PC-3 (cell line): ENCODE measurements at places on chromosomes 2 and 18. TPM values are rescaled to one million over a fixed set of nuclear protein-coding genes. Genes with fewer than 3 reads are reported as not detected.

ERMN gene
- not detected in 2 replicates for total RNA-seq

PCARE gene
- not detected in 2 replicates for total RNA-seq

CYS1 gene
- 0.12 and 0.15 TPM in 2 replicates for total RNA-seq

DPYSL5 gene
- total RNA-seq, result not detected in 2 replicates

PRSS56 gene
- total RNA-seq, result not detected in 2 replicates

EFR3B gene
- 4.6 and 7.9 TPM in 2 replicates for total RNA-seq

CAVIN2 gene
- 0.07 TPM in 1 of 2 replicates, not detected in the other for total RNA-seq

INHA gene
- 1.3 and 1.5 TPM in 2 replicates for total RNA-seq

OST4 gene
- 244 and 258 TPM in 2 replicates for total RNA-seq

ATP8B1 gene
- 18.4 and 24.8 TPM in 2 replicates for total RNA-seq

AQP12A gene
- not detected in 2 replicates for total RNA-seq

MARCHF4 gene
- 1.9 and 3.7 TPM in 2 replicates for total RNA-seq

DNA sequence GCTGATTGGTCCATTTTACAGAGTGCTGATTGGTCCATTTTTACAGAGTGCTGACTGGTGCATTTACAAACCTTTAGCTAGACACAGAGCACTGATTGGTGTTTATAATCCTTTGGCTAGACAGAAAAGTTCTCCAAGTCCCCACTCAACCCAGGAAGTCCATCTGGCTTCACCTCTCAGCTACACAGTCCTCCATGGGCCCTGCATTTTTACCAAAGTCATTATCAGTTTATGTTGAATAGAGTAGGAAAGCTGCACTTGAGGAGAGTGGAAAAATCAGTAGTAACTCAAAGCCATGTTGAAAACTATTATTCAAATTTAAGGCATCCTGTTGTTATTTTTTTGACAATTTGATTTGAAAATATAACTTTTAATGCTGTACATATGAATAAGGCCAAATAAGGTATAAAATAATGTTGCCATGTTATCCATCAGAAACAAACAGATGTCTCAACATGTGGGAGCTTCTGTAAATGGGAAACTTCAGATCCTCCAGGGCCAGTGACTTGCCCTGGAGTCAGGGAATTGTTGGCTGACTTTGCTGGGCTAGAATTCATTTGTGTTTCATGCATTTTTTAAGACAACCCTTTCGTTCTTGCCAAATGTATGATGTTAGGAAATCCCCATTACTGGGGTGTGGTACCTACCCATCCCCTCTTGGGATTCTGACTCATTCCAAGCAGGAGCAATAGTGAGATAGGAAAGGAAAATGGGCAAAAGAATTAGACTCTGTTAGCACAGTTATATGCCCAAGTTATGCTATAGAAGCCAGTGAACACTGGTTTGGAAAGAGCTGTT lies 37.8 kb upstream of the CCDC195 start:
- no peaks in the 10 kb centered on the region for H3K4me1 ChIP-seq
- H3K27me3 ChIP-seq, result no peaks in the 10 kb centered on the region
- peaks cover 13% of the 10 kb centered on the region for H3K36me3 ChIP-seq

DNA sequence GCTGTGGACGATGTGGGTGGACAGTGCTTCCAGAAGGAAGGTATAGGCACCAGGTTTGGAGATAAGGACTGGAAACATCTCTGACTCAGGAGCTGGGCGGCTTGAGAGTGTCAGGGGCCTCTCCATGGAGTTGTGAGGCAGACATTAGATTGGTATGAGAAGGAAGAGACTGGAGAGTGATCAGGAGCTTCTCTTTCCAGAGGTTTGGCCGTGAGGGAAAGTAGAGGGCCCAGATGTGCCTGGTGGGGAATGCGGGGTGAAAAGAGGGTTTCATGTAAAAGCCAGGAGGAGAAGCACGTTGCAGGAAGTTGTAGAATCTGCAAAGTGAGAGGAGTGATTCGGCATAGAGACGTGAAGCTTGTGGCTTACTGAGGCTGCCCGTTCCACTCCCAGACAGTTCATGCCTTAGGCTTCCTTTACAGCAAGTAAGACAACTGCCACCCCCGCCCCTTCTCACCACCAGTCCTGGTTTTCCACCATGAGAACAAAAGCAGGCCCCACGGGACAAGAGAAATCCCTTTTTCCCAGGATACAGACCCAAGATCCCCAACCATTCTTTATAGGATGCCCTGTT lies 166.3 kb upstream of the HDAC4 start:
- no peaks in the 10 kb centered on the region for H3K4me1 ChIP-seq
- no peak for DNase-seq
- H3K4me3 ChIP-seq, result no peak overlapping the region
- H3K27me3 ChIP-seq, result peaks cover 95% of the 10 kb centered on the region
- H3K36me3 ChIP-seq, result no peaks in the 10 kb centered on the region
- no peak overlapping the region for H3K27ac ChIP-seq

DNA sequence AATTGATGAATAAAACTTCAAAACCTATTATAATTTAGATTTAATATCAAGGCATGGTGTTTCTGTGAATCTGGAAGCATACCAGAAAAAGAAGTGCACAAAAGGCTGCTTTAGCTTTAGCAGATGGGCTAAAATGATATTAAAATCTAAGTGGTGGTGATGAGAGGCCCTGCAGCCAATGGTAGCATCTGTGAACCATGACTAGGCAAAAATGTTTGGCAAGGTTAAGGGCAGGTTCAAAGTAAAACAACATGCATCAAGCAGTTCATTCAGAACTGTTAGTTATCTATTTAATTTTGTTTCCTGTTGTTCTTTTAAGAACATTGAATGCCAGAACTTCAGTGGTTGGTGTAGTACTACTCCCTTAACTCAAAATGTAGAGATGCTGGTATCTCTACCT lies 1736.9 kb upstream of the CELF4 start:
- no peak overlapping the region for H3K27ac ChIP-seq
- no peaks in the 10 kb centered on the region for H3K36me3 ChIP-seq
- no peak for DNase-seq
- no peaks in the 10 kb centered on the region for H3K27me3 ChIP-seq
- no peaks in the 10 kb centered on the region for H3K4me1 ChIP-seq
- H3K4me3 ChIP-seq, result no peak overlapping the region

GRCh38 chr18:2304378-2305175 lies 266.7 kb downstream of the METTL4 start:
- H3K36me3 ChIP-seq, result no peaks in the 10 kb centered on the region
- H3K4me3 ChIP-seq, result peak overlapping the region; percentile 36; the same call in 1 of the 2 replicates
- peak overlapping the region; percentile 93 for H3K27ac ChIP-seq
- H3K27me3 ChIP-seq, result no peaks in the 10 kb centered on the region

GRCh38 chr2:156398176-156398575 lies 38.0 kb upstream of the GPD2 start:
- H3K27ac ChIP-seq, result no peak overlapping the region
- no peaks in the 10 kb centered on the region for H3K36me3 ChIP-seq
- DNase-seq, result no peak
- H3K4me3 ChIP-seq, result no peak overlapping the region
- H3K4me1 ChIP-seq, result peaks cover 21% of the 10 kb centered on the region
- H3K27me3 ChIP-seq, result no peaks in the 10 kb centered on the region

DNA sequence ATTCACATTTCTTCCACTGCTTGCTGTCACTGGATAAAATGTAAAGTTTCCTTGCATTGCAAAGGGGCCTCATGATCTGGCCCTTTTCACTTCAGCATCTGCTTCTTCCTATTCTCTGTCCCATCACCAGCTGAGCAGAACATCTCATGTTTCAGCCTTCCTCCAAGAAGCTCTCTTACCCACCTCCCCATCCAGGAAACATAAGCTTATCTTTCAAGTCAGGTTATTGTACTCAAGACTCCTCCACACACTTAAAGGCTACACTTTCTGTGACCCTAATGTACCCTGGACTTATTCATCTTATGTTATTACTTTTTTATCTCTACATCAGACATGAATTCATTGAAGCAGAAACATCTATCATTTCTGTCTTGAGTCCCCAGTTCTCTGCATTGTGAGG lies 230.5 kb downstream of the PMAIP1 start:
- H3K4me1 ChIP-seq, result no peaks in the 10 kb centered on the region
- H3K27ac ChIP-seq, result no peak overlapping the region
- H3K27me3 ChIP-seq, result no peaks in the 10 kb centered on the region
- DNase-seq, result no peak

DNA sequence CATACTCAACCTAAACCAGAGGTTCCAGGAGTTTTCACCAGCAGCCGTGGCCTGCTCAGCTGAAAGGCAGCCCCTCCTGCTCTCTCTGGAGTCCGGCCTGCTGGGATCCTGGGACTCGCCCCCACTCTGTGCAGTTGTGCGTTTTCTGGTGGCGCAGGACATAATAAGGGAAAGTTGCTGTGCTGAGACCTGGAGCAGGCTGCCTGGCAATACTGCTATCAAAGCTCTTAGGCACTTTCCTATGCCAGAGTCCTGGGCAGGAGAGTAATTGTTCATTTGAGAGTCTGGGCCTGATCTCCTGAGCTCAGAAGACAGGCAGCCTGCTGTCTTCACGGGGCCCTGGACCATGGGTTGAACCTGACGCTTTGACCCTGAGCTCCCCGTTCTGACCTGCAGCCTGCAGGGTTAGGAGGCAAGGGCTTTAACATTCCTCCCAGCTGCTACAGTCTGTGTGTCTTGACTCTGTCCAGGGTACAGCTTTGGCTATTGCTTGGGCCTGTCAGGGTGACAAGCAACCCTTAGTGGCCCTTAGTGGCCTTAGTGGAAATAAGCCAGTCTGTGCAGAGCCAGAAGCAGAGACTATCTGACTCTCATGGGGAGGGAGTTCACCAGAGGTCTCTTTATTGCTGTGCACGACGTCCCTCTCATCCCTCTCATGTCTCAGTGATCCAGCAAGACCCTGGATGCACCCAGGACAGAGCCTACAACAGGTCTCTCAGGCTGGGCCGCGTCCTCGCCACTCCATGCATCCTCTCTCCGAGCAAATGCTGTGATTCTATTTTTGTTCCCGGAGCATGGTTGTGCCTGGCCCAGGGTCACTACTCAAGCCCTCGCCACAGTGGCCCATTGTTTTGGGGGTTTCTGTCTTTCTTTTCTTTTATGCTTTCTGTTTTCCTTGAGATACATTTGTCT lies 60.6 kb downstream of the ACKR3 start:
- no peak for DNase-seq
- no peaks in the 10 kb centered on the region for H3K27me3 ChIP-seq
- no peak overlapping the region for H3K4me3 ChIP-seq
- no peak overlapping the region for H3K27ac ChIP-seq

GRCh38 chr2:159381574-159381973 lies 95.1 kb upstream of the WDSUB1 start:
- DNase-seq, result no peak
- H3K27ac ChIP-seq, result no peak overlapping the region
- H3K4me1 ChIP-seq, result no peaks in the 10 kb centered on the region
- no peaks in the 10 kb centered on the region for H3K27me3 ChIP-seq
- H3K4me3 ChIP-seq, result no peak overlapping the region
- H3K36me3 ChIP-seq, result no peaks in the 10 kb centered on the region

GRCh38 chr18:49723648-49724180 lies 89.6 kb downstream of the ACAA2 start:
- no peaks in the 10 kb centered on the region for H3K27me3 ChIP-seq
- peak overlapping the region; percentile 90 for H3K27ac ChIP-seq
- DNase-seq, result peak; percentile 74
- peak overlapping the region; percentile 7; the same call in 1 of the 2 replicates for H3K4me3 ChIP-seq

GRCh38 chr18:22210311-22210754 lies 40.9 kb downstream of the GATA6 start:
- no peaks in the 10 kb centered on the region for H3K36me3 ChIP-seq
- H3K4me1 ChIP-seq, result peaks cover 10% of the 10 kb centered on the region
- H3K4me3 ChIP-seq, result no peak overlapping the region
- no peaks in the 10 kb centered on the region for H3K27me3 ChIP-seq
- H3K27ac ChIP-seq, result no peak overlapping the region
- no peak for DNase-seq

DNA sequence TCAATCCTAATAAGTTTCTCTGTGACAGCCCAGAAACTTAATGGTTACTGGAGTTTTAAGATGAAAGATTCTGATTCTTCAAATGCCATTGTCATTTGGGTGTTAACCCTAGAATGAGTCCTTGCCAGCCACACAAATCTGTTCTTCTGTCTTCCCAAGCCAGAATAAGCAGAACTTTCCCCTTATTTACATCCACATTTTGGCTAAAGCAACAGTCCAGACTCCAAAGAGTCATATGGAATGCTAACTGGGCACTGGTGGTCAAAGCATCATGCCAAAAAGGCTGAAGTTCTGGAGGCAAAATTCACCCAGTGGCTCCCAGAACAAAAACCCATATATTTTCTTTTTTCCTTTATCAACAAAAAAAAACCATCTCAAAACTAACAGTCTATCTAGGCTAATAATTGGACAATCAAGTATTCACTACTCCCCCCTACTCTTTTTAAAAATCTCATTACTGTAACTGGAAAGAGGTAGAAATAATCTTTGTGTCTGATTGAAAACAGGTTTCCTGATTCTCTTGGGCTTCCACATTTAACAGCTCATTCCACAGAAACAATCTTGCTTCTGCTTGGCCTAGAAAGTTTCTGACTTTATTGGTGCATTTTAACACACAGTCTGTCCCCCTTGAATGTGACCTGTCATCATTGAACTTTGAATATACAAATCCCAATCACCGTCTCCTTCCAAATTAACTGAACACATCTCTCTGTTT lies 89.6 kb upstream of the SETBP1 start:
- H3K27ac ChIP-seq, result no peak overlapping the region
- DNase-seq, result no peak
- H3K27me3 ChIP-seq, result no peaks in the 10 kb centered on the region
- no peaks in the 10 kb centered on the region for H3K36me3 ChIP-seq

- no peak overlapping the region for H3K27ac ChIP-seq
- no peaks in the 10 kb centered on the region for H3K27me3 ChIP-seq
- H3K4me1 ChIP-seq, result peaks cover 5% of the 10 kb centered on the region; the same call in 1 of the 2 replicates
- no peaks in the 10 kb centered on the region for H3K36me3 ChIP-seq
- DNase-seq, result no peak
- no peak overlapping the region for H3K4me3 ChIP-seq
Measured at GRCh38 chr2:61857224-61857623, 3.4 kb upstream of the FAM161A start.

DNA sequence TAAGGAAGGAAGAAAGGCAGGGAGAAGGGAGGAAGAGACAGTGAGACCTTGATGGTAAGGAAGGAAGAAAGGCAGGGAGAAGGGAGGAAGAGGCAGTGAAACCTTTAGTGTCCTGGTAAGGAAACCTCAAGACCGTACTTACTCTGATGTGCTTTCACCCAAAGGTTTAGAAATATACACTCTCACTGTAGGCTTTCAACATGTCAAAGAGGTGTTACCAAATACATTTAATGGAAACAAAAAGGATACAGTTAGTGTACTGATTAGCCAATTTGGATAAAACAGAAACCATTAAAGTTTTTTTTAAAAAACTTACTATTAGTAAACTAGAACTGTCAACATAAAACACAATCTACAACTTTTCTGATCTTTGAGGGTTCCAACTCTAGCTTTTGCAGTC lies 7.1 kb downstream of the FBXO15 start:
- peaks cover 10% of the 10 kb centered on the region for H3K4me1 ChIP-seq
- no peaks in the 10 kb centered on the region for H3K36me3 ChIP-seq
- no peak overlapping the region for H3K27ac ChIP-seq
- H3K27me3 ChIP-seq, result no peaks in the 10 kb centered on the region
- DNase-seq, result no peak

GRCh38 chr2:170321526-170321925 lies 143.6 kb downstream of the MYO3B start:
- DNase-seq, result no peak
- no peaks in the 10 kb centered on the region for H3K27me3 ChIP-seq
- no peaks in the 10 kb centered on the region for H3K4me1 ChIP-seq
- no peak overlapping the region for H3K4me3 ChIP-seq

GRCh38 chr2:223865124-223865523 lies 27.7 kb upstream of the AP1S3 start:
- no peak for DNase-seq
- H3K4me1 ChIP-seq, result peaks cover 29% of the 10 kb centered on the region
- H3K27me3 ChIP-seq, result no peaks in the 10 kb centered on the region
- H3K27ac ChIP-seq, result no peak overlapping the region
- no peak overlapping the region for H3K4me3 ChIP-seq
